H1 (cell line): ENCODE measurements at places on chromosomes 6 and 20.

DNA sequence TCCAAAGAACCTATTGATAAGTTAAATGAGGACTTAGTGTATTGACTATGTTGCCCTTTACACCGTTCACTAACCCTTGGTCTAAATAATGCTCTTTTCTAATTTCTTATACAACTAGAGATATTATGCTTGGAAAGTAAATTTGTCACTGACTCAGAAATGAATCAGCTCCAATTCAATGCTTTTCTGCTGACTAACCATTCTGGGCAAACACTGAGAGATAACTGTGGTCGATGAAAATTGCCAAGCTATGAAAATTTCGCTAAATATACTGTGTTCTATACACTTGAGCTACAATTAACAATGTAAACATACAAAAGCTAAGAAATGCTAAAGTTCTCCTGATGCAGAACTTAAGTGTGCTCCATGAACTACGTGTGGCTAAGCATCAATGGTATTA is 23.1 kb upstream of the FBXO9 start:
- H3K36me3 ChIP-seq, result no peaks in the 10 kb centered on the region; the same call in 1 of the 2 replicates
- no peak overlapping the region for H3K4me3 ChIP-seq
- H3K4me1 ChIP-seq, result peaks cover 6% of the 10 kb centered on the region; the same call in 1 of the 2 replicates
- no peak for DNase-seq

DNA sequence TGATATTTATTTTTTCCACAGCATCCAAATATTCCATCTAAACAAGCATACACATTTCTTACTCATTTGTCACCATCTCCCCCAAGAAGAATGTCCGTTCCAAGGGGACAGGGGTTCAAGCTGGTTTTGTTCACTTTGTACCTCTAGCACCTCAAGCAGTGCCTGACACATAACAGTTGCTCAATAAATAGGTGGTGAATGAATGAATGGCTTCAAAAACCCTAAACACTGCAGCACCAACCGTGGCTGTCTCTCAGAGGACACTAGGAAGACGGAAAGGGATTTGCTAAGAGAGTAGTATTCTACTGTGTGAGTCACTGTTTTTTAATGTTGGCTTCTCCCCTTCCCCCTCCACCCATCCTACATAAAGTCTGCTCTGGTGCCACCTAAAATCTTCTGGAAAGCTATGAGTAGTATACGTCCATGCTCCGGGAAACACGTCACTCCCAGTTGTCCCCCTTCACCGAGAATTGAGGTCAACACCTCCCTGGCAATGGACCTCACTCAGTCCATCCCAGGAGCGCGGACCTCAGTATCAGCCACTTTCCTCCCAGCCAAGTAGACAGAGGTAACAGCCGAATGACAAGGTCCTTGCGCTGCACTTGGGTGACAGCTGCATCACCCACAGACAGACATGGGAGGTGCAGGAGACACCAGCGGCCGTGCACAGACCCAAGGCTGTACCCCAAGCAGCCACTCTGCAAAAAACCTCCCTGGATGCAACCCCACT is 107.4 kb downstream of the PREX1 start:
- no peaks in the 10 kb centered on the region for H3K4me1 ChIP-seq
- no peaks in the 10 kb centered on the region; the same call in 1 of the 2 replicates for H3K27me3 ChIP-seq
- no peak for DNase-seq
- H3K4me3 ChIP-seq, result no peak overlapping the region

- H3K4me3 ChIP-seq, result no peak overlapping the region
- no peaks in the 10 kb centered on the region for H3K4me1 ChIP-seq
- H3K36me3 ChIP-seq, result no peaks in the 10 kb centered on the region
- no peaks in the 10 kb centered on the region for H3K27me3 ChIP-seq
Observed at GRCh38 chr20:16808796-16809195, 60.6 kb downstream of the OTOR start.

GRCh38 chr6:51737580-51738360 is 349.6 kb downstream of the PKHD1 start:
- H3K27me3 ChIP-seq, result no peaks in the 10 kb centered on the region; the same call in 1 of the 2 replicates
- DNase-seq, result no peak
- no peak overlapping the region for H3K27ac ChIP-seq
- no peaks in the 10 kb centered on the region for H3K4me1 ChIP-seq

GRCh38 chr6:65161661-65162060 is 545.4 kb downstream of the EYS start:
- no peak overlapping the region for H3K4me3 ChIP-seq
- H3K4me1 ChIP-seq, result no peaks in the 10 kb centered on the region
- no peaks in the 10 kb centered on the region for H3K27me3 ChIP-seq

GRCh38 chr20:57877131-57877824 is 167.5 kb upstream of the PMEPA1 start:
- peak; percentile 44 for DNase-seq
- H3K27me3 ChIP-seq, result no peaks in the 10 kb centered on the region
- no peak overlapping the region for H3K27ac ChIP-seq
- H3K4me1 ChIP-seq, result peaks cover 3% of the 10 kb centered on the region
- no peak overlapping the region for H3K4me3 ChIP-seq

- no peaks in the 10 kb centered on the region for H3K4me1 ChIP-seq
- H3K4me3 ChIP-seq, result no peak overlapping the region
- DNase-seq, result peak; percentile 28
- H3K27ac ChIP-seq, result no peak overlapping the region
- H3K36me3 ChIP-seq, result no peaks in the 10 kb centered on the region
Observed at GRCh38 chr20:60040471-60041162, 82.4 kb downstream of the CDH26 start.

GRCh38 chr20:49824206-49824605 is 11.6 kb downstream of the SLC9A8 start:
- peaks cover 3% of the 10 kb centered on the region for H3K36me3 ChIP-seq
- H3K4me1 ChIP-seq, result no peaks in the 10 kb centered on the region

DNA sequence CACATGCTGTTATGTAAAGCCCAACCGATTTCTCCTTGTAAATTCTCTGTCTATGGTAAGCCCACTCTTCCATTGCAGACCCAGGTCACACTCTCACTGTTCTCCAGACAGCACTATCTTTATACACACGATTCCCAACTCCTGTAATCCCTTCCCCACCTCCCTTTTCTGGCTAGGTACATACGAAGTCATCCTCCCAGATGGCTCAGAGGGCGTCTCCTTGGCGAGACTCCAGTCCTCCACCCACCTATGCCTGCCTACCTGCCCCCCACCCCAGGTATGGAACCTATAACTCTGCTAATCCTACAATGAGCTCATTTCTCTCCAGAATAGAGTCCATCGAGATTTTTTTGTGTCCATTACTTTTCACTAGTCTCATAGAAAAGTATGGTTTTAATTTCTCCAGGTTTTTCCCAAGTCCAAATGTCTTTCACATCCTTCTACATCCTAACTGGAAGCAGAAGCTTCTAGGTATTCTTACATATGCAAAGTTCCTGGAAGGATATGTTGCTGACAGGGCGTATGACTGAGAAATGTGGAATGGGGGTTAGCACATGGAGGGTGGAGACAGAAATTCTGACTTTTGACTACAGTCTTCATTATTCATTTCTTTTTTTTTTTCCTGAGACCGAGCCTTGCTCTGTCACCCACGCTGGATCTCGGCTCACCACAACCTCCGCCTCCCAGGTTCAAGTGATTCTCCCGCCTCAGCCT is 22.8 kb downstream of the SCML4 start:
- H3K27ac ChIP-seq, result no peak overlapping the region
- H3K4me3 ChIP-seq, result no peak overlapping the region
- DNase-seq, result no peak
- no peaks in the 10 kb centered on the region; the same call in 1 of the 2 replicates for H3K4me1 ChIP-seq
- no peaks in the 10 kb centered on the region for H3K27me3 ChIP-seq

GRCh38 chr6:13811627-13812358 is 2.6 kb downstream of the MCUR1 start:
- peaks cover 7% of the 10 kb centered on the region for H3K4me1 ChIP-seq
- no peak overlapping the region for H3K27ac ChIP-seq
- no peaks in the 10 kb centered on the region for H3K36me3 ChIP-seq
- no peak for DNase-seq
